Stomach (tissue), 19 donors: ENCODE measurements at places on chromosomes 13 and 19.

DNA sequence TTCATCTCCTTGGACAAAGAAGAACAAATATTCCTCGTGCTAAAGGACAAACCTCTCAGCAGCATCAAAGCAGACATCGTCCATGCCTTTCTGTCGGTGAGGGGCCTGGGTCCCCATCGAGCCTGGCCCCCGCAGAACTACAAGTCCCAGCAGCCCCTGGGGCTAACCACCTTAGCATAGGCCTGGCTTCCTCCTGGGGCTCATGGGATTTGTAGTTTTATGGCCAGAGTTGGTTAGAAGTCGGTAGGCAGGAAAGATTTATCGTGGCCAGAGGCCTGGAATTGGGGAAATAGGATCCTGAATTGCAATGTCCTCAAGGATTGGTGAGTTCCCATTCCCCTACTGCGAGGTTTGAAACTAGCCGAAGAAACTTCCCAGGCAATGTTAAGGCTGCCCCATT lies 19.6 kb downstream of the TMEM150B start:
- peak; percentile 39 for DNase-seq

DNA sequence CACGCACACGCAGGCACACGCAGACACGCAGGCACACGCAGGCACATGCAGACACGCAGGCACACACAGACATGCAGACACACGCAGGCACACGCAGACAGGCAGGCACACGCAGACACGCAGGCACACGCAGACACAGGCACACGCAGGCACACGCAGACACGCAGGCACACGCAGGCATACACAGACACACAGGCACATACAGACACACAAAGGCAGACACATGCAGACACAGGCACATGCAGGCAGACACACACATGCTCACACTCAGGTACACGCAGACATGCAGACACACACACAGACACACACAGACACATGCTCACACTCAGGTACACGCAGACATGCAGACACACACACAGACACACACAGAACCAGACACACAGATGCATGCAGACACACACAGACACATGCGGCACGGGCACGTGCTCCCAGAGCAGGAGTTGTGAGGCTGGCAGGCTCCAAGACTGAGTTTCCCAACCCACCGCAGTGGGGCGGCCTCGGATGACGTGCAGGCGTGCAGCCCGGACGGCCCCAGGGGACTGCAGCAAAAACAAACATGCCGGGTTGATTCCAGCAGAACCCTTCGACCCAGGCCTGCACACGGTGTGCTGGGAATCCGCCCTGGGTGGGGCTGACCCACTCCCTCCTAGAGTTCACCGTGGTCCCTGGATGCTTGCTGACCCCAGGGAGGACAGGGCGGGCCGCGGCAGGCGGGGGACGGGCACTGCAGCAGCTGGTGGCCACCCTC lies 100.0 kb downstream of the GADD45B start:
- DNase-seq = peak; percentile 70

GRCh38 chr13:36528105-36528504 lies 95.8 kb downstream of the CCNA1 start:
- DNase-seq = no peak

GRCh38 chr13:69571606-69572323 lies 535.9 kb upstream of the ATXN8OS start:
- no peak for DNase-seq

- DNase-seq = peak; percentile 88
Measured at GRCh38 chr19:41872775-41873647, 4.1 kb upstream of the CD79A start.

DNA sequence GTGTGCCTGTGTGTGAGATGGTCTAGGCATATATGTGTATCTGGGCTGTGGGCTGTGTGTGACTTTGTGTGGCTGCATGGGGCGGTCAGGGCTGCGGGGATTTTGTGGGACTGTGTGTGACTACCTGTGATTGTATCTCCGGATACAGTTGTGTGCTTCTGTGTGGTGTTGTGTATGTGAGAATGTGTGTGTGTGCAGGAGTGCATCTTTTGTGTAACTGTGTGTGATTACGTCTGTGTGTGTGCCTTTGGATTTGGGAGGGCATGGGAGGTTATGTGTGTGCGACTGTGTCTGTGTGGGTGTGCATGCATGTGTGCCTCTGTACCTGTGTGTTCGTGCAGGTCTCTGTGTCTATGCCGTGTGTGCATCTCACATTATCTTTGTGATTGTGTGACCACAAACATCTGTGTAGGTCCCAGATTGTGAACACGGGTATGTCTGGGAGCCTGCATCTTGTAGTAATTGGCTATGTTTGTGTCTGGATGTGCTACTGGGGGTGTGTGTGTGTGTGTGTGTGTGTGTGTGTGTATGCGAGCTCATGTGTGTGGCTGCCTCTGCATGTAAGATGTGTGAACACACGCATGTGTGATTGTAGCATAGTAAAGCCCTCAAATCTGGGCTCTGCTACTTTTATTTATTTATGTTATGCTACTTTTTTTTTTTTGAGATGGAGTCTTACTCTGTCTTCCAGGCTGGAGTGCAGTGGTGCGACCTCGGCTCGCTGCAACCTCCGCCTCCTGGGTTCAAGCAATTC lies 7.6 kb downstream of the EHD2 start:
- no peak for DNase-seq

- DNase-seq = peak; percentile 60
Measured at GRCh38 chr13:40668335-40668734, 1.9 kb upstream of the FOXO1 start.

DNA sequence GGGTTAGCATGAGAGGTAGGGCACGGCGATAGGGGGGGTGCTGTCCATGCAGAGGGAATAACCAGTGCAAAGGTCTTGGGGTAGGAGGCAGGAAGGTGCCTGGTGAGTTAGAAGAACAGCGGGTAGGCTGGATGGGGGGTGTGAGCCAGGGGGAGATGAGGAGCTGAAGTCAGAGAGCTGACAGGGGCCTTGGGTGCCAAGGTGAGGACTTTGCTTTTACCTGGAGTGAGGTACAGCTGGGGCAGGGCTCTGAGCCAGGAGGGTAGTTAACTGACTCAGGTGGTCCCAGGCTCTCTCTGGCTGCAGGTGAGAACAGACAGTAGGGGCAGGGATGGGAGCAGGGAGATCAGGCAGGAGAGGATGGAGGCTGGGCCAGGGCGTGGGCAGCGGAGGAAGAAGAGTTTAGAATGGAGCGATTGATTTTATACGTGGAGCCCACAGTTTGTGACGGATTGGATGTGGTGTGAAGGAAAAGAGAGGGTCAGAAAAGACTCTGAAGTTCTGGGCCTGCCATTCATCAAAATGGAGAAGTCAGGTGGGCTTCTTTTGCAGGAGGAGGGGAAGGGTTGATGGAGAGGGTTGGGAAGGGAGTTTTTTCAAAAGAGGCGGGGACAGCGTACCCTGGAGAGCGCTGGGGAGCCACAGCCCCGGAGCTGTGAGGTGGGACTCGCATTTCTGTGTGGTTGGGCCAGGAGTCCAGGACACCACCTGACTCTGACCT lies 1.2 kb upstream of the GRAMD1A start:
- DNase-seq = no peak

DNA sequence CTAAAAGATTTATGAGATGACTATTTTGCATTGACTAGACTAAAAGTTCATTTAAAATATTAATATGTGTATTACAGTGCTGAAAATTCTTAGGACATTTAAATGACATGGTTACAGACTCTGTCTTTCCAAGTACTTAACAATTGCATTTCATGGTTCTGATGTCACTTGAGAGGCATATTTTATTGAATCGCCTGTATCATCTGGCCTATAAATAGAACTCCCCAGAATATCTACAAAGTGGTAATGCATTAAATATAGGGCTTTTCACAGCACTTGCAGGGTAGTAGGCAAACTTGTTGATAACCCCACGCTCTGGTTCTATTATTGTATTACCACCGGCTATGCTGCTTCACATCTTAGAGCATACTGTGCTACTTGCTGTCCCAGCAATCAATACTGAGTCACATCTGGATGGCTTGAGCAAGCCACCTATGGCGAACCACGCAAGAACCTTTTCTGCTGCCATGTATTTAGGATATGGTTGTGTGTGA lies 400.6 kb downstream of the HS6ST3 start:
- DNase-seq = no peak

- no peak for DNase-seq
Measured at GRCh38 chr13:65535370-65535769, 1694.8 kb downstream of the PCDH9 start.

- no peak for DNase-seq
Measured at GRCh38 chr19:4199699-4200293, 17.3 kb downstream of the ANKRD24 start.

DNA sequence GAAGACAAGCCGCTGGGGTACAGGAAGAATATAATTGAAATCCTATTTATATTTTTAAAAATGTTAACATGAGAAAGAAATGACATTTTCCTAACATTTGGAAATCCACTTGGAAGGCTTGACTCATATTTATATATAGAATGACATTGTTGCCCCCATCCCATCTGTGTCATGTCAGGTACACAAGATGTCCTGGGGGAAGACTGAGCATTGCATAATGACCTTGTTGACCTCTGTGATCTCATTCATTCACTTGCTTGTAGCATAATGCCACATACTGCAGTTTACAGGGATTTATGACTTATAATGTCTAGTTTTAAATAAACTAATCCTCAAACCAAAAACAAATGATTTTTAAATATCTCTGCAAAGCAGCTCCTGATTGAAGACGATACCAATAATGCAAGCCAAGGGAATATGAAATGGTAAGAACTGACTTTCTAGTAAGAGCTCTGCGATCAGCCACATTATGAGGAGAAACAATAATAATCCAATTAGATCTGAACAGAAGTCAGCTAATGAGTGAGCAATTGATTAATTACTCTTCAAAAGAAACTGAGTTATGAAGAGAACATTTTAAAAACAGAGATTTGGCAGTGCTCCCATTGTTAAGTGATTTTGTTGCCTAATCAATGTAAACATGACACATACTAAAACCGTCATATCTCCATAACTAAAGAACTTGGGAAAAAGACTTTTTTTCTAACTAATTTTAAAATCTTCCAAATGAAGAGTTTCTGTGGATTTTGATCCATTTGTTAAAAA lies 21.2 kb upstream of the VWA8 start:
- DNase-seq = no peak
